ENCODE measurements at places on chromosomes 2 and 18. TPM values are rescaled to one million over a fixed set of nuclear protein-coding genes. Genes with fewer than 3 reads are reported as not detected.
A peak's percentile ranks its signal among the peaks of the same experiment; 100 is the strongest.

Gene ATOH8
- total RNA-seq, result not detected

- H3K36me3 ChIP-seq, result no peaks in the 10 kb centered on the region
- H3K4me1 ChIP-seq, result no peaks in the 10 kb centered on the region
- no peak overlapping the region for H3K27ac ChIP-seq
- no peak overlapping the region for H3K4me3 ChIP-seq
Observed at GRCh38 chr2:72034353-72035095, 113.1 kb downstream of the CYP26B1 start.

DNA sequence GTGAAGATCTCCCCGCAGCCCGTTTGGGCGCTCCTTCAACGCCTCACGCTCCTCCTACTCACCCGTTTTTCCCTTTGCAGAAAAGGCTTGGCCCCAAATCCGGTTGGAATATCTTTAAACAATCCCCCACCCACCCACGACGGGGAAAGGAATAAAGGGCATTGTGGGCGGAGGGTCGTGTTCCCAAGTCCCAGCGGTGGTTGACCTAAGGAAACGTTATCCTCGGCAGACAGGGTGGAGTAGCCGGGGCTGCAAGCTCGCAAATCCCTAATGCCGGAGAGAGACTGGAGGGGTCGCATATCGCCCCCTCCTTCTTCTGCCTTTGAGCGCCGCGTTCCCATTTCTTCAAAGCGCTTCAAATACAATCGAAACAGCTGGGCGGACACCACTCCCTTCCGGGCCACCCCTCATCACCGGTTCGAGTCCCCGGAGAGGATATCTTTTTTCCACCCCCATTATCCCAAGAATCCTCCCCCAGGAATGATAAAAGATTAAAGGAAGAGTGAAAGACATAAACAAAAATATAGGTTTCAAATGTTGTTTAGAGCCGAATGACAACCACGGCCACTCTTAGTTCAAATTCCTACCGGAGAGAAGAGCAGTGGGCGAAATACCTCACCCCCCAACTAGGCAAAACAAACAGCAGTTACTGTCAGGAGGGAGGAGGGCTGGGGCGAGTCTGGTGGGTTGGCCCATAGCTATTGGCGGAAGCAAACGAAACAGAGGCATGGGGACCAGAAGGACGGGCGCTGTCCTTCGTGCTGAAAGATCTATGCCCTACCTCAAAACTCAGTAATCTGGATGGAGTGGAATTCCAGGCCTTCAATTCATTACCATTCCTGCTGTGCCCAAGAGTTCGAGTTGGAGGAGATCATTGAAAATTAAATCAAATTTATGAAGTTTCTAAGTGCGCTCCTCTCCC is 2.8 kb upstream of the GAD1 start:
- peaks cover 27% of the 10 kb centered on the region for H3K4me1 ChIP-seq
- H3K27ac ChIP-seq, result peak overlapping the region; percentile 62
- H3K4me3 ChIP-seq, result peak overlapping the region; percentile 19
- peaks cover 1% of the 10 kb centered on the region for H3K36me3 ChIP-seq
- peaks cover 56% of the 10 kb centered on the region for H3K27me3 ChIP-seq
- peak; percentile 78 for DNase-seq

DNA sequence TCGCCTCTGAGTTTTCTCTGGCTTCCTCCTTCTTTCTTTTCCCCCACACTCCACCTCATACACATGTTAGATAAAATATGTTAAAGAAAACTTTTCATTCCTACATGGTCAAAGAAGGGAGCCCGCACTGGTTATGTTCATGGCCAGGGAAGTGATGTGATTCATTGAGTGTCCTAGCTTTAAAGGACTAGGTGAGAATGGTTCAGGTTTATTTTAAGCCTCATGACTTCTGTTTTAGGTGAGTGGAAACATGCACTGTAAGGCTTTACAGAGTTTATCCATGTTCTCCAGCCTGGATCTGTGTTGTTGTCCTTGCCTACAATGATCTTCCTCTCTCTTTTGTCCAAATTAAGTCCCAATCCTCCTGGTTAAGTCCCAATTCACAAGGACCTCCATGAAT is 56.5 kb downstream of the RASGRP3 start:
- no peak overlapping the region for H3K27ac ChIP-seq
- DNase-seq, result no peak
- peaks cover 8% of the 10 kb centered on the region for H3K4me1 ChIP-seq
- H3K36me3 ChIP-seq, result peaks cover 7% of the 10 kb centered on the region
- H3K27me3 ChIP-seq, result no peaks in the 10 kb centered on the region

DNA sequence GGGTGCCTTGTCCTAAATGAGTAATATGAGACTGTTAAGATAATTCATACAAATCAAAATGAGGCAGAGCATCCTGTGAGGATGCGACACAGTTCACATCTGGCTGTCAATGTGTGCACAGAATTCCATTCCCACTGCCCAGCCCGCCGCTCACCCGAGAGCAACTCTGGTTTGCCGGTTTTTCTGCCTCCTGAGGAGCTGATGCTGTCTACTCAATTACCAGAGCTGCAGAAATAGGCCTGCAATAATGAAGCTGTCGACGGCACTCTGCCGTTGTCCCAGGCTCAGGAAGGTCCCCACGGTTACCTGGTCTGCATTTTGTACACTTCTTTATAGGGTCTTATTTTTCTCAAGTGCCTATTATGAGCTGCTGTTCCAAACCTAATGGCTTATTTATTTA is 55.7 kb upstream of the LYPD1 start:
- H3K27ac ChIP-seq, result no peak overlapping the region
- H3K4me1 ChIP-seq, result no peaks in the 10 kb centered on the region
- no peak for DNase-seq
- H3K27me3 ChIP-seq, result no peaks in the 10 kb centered on the region
- no peaks in the 10 kb centered on the region for H3K36me3 ChIP-seq

- H3K4me1 ChIP-seq, result peaks cover 57% of the 10 kb centered on the region
- no peaks in the 10 kb centered on the region for H3K27me3 ChIP-seq
- DNase-seq, result no peak
- H3K36me3 ChIP-seq, result peaks cover 53% of the 10 kb centered on the region
- no peak overlapping the region for H3K4me3 ChIP-seq
Observed at GRCh38 chr18:63141778-63142176, 177.8 kb downstream of the BCL2 start.
